ENCODE measurements at places on chromosomes 1 and 21. TPM values are rescaled to one million over a fixed set of nuclear protein-coding genes. Genes with fewer than 3 reads are reported as not detected.

KCNJ15 gene
- 71.6 TPM for polyA plus RNA-seq

DHRS3 gene
- 14.1 TPM for polyA plus RNA-seq

TTC24 gene
- polyA plus RNA-seq = not detected

TFF2 gene
- not detected for polyA plus RNA-seq

COL9A2 gene
- polyA plus RNA-seq = 1.6 TPM

DNA sequence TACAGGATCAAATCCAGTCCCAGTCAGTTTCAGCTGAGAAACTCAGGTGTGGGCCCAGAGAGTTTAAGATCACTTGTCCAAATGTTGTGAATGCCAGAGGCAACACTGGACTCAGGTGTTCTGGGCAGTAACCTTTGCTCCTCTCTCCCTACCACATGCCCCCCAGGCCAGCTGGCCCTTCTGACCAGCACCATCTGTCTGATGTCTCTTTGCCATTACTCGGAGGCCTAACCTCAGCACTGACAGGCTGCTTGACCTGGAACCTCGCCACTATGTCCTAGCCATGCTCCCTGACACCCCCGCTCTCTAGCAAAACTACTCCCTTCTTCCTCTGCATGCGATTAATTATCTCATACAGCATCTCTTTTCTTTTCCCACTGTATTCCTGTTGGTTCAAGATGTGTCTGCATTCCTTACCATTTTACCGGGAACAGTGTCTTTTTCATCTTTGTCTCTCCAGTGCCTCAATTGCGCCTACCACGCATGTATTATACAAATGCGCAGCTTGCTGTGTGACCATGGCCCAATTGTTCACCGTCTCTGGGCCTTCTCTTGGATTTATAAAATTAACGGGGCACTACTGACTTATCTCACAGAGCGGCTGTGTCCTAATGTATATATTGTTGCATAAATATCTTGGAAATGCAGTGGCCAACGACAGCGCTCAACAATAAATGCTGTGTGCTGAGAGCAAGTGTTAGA lies 159.5 kb upstream of the IRF2BP2 start:
- H3K4me1 ChIP-seq = peaks cover 16% of the 10 kb centered on the region
- H3K27me3 ChIP-seq = no peaks in the 10 kb centered on the region
- DNase-seq = no peak
- no peak overlapping the region for H3K4me3 ChIP-seq

GRCh38 chr1:3244025-3244926 lies 175.3 kb downstream of the PRDM16 start:
- H3K4me1 ChIP-seq = no peaks in the 10 kb centered on the region
- peaks cover 24% of the 10 kb centered on the region for H3K27me3 ChIP-seq
- no peak overlapping the region for H3K27ac ChIP-seq
- DNase-seq = no peak
- H3K36me3 ChIP-seq = no peaks in the 10 kb centered on the region

GRCh38 chr1:201506092-201506491 lies 831 bp downstream of the CSRP1 start:
- DNase-seq = no peak
- peaks cover 44% of the 10 kb centered on the region for H3K4me1 ChIP-seq
- H3K36me3 ChIP-seq = peaks cover 2% of the 10 kb centered on the region

GRCh38 chr1:111249960-111250359 lies 22.4 kb downstream of the CHI3L2 start:
- H3K27ac ChIP-seq = no peak overlapping the region
- no peaks in the 10 kb centered on the region for H3K36me3 ChIP-seq
- H3K27me3 ChIP-seq = peaks cover 10% of the 10 kb centered on the region
- H3K4me1 ChIP-seq = no peaks in the 10 kb centered on the region
- H3K4me3 ChIP-seq = no peak overlapping the region
- no peak for DNase-seq

DNA sequence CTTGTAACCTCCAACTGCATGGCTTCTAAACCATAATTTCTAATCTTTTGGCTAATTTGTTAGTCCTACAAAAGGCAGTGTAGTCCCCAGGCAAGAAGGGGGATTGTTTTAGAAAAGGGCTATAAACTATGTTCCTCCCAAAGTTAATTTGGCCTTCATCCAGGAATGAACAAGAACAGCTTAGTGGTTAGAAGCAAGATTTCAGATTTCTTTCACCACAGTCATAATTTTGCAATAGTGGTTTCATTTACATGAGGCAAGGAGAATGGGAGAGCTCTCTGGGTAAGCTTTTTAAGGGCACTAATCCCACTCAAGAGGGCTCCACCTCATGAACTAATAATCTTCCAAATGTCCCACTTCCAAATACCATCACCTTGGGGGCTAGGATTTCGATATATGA lies 1353.9 kb downstream of the NCAM2 start:
- H3K4me1 ChIP-seq = peaks cover 6% of the 10 kb centered on the region
- no peaks in the 10 kb centered on the region for H3K36me3 ChIP-seq
- H3K27me3 ChIP-seq = no peaks in the 10 kb centered on the region

- H3K4me1 ChIP-seq = peaks cover 5% of the 10 kb centered on the region
- no peak overlapping the region for H3K4me3 ChIP-seq
- no peak overlapping the region for H3K27ac ChIP-seq
Measured at GRCh38 chr1:112297536-112297935, 98.5 kb upstream of the CTTNBP2NL start.

DNA sequence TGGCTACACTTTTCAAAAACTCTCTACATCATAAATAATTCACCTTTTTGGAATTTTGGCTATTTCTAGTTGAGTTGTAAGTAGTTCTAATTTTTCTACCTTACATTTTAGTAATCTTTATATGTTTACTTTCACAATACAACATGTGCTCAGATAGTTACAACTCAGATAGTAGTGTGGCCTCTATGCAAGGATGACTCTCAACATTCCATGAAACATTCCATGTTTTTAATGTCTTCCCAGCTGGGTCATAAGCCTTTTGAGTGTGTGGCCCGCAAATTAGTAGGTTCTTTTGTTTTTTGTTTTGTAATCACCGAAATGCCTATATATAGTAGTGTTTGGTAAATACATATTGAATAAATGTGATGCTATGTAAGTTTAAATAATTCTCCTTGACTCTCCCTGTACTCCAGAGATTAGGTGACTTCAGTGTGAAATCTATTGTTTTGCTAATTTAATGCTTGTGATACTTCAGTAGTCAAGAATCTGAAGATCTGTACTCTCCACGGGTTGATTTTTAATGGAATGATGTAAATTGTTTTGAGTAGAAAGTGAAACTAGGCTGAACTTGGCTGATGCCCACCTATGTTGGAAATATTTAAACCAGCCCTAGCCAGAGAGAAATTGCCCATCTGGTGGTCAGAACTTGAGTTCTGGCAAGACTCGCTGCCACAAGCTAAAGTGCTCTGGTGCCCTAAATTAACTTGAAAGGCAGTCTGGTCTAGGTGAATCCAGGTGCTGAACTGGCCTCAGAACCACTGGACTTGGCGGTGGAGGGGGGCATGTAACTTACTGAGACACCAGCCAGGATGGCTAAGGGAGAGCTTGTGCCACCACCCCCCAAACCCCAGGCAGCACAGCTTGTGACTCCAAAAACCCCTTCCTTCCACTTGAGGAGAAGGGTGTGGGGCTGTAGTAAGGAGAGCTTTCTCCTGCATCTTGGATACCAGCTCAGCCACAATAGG lies 165.6 kb downstream of the USP25 start:
- no peak overlapping the region for H3K27ac ChIP-seq
- no peaks in the 10 kb centered on the region for H3K27me3 ChIP-seq
- no peaks in the 10 kb centered on the region for H3K4me1 ChIP-seq
- no peaks in the 10 kb centered on the region for H3K36me3 ChIP-seq
- DNase-seq = no peak

GRCh38 chr1:182742780-182743179 lies 46.8 kb upstream of the NPL start:
- peaks cover 4% of the 10 kb centered on the region for H3K27me3 ChIP-seq
- H3K27ac ChIP-seq = no peak overlapping the region
- no peaks in the 10 kb centered on the region for H3K4me1 ChIP-seq
- H3K36me3 ChIP-seq = no peaks in the 10 kb centered on the region
- H3K4me3 ChIP-seq = no peak overlapping the region

DNA sequence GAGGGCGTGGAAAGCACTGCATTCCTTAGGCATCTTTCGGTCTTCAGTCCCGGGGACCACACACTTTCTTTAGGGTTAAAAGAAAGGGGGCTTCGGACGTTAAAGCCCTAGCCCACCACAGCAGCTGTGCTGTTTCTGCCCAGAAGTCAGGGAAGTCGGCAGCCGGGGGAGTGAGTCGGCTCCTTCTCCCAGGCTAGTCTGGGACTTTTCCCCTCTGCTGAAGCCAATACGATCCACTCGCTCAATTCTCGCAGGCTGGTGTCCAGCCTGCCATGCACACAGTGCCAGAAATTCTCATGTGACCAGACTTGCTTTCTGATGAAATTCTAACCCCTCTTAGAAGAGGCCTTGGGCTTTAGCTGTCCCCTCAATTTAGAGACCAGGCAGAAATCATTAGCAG lies 67.7 kb downstream of the BCAR3 start:
- H3K27me3 ChIP-seq = no peaks in the 10 kb centered on the region
- no peak for DNase-seq
- H3K4me1 ChIP-seq = peaks cover 56% of the 10 kb centered on the region
- H3K36me3 ChIP-seq = peaks cover 15% of the 10 kb centered on the region

- no peaks in the 10 kb centered on the region for H3K27me3 ChIP-seq
- H3K4me1 ChIP-seq = peaks cover 7% of the 10 kb centered on the region
- H3K27ac ChIP-seq = peak overlapping the region; percentile 9
- no peak overlapping the region for H3K4me3 ChIP-seq
Measured at GRCh38 chr21:29403922-29404538, 105.3 kb downstream of the BACH1 start.

GRCh38 chr1:188782220-188782841 lies 1695.3 kb downstream of the BRINP3 start:
- H3K4me3 ChIP-seq = no peak overlapping the region
- DNase-seq = no peak
- H3K4me1 ChIP-seq = no peaks in the 10 kb centered on the region
